Lung microvascular endothelial cell (primary cell): ENCODE measurements at places on chromosomes 1 and 21.

GRCh38 chr1:145730467-145730866 is 11.2 kb downstream of the CD160 start:
- no peak for DNase-seq

GRCh38 chr1:98417820-98418219 is 243.7 kb upstream of the SNX7 start:
- no peak for DNase-seq

DNA sequence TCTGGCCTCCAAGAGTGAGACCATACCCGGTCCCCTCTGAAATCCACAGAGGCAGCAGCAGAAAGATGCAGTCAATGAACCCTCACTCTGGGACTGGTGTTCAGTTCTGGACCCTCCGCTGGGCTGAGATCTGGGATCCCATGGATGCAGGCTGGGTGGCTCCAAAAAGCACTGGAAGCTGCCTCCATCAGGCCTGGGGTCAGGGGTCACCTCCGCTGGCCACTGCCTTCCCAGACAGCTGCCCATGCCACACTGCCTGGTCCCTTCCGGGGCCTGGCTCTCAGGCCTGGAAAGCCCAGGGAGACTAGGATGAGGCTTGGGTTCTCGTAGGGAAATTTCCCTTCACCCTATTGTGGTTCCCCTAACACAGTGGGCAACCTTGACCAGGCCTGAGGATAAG is 21.4 kb upstream of the PADI4 start:
- no peak for DNase-seq

GRCh38 chr1:82994616-82995263 is 1004.2 kb downstream of the TTLL7 start:
- DNase-seq, result no peak

DNA sequence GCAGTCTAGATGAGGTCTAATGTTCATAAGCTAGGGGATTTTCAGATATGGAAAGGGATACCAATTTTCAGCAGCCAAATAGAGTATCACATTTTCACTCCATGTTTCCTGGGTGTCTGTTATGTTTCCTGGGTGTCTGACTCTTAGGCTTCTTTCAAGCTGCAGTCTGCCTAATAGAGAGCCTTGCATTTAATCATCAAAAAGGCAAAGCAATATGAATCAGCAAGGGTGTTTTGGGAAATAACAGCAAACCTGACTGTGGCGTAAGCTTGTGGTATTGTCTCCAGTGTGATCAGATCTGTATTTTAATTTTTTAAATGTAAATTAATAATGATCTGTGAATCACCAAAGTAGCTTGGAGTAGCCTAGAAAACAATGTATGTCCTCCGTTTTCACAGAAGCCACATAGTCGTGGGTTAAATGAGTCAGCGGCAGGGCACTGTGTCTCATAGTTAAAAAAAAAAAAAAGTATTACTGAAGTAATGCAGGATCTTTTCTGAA is 10.4 kb downstream of the LGALS8 start:
- peak; percentile 81 for DNase-seq

DNA sequence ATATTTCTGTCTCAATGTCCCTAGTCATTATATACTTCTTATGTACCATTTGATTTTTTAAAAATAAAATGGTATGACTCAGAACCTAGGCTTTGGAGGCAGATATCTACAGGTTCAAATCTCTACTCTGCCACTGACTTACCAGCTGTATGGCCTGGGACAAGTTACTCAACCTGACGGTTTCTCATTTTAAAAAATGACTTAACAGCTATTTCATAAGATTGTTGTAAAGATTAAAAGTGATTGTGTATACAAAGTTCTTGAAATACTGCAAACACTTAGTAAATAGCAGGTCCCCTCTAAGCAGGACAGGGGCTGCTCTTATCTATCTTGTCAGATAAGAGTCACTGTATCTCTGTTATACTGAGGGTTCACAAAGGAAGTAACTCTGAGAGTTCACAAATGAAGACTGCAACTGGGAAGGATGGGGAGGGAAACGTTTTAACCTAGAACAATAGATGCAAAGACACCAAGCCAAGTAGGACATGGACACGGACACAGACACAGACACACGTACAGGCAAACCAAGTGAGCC is 2.6 kb downstream of the BCAR3 start:
- DNase-seq, result no peak

DNA sequence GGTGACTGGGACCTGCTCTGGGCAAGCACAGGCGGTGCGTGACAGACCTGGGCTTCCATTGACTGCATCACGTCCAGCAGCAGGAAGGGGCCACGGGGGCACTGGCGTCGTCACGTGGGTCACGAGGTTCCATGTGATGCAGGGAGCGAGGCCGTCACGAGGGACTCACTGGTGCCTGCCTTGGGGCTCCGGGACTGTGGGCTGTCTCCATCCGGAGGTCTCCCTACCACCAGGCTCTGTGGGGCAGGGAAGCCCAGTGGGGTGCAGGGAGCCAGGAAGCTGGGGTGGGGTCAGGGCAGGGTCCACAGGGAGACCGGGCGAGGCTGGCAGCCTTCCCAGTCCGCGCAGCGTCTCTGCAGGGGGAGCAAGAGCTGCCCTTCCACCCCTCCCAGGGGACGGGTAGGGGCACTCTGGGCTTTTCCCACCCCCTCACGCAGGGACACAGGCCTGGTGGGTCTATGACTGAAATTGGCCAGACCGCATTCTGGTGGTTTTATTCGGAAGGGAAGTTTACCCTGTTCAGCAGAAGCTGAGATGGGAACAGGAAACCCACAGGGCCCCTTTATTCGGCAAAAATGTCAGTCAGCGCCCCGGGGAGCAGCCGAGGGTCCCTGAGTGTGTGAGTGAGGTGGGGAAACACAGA is 416 bp upstream of the TNFRSF14 start:
- peak; percentile 82 for DNase-seq

- no peak for DNase-seq
Measured at GRCh38 chr1:55313903-55314302, 98.7 kb upstream of the USP24 start.

DNA sequence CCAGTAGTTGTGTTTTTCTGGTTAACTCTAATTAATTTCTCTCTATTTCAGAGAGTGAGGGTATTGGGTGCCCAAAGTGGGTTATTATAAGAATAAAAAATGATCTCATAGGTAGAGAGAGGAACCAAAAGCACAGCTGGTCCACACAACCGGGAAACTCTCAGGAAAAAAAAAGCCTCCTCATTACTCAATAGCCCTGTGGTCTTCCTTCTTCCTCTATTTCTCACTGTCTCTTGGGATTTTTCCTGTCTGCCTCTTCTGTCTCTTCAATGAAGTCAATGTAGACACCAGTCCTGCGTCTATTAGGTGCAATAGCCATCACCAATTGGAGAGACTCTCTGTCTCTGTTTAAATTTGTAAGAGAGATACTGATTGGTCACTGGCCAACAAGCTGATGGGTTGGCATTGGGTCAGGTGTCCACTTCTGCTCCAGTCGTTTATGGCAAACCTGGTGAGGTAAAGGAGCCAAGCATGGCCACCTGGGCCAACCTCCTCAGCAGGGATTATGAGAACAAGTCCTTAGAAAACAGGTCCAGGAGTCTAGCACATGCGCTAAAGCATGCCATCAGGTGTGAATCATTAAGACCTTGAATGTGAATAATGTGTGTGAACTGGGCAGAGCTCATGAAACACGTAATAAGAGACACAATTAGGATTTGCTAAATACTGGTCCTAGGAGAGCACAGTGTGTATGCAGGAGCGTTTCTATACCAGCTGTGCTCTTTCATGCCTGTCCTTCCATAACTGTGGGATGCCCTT is 443.0 kb upstream of the RUNX1 start:
- no peak for DNase-seq
